ENCODE measurements at places on chromosomes 16 and 17.

DNA sequence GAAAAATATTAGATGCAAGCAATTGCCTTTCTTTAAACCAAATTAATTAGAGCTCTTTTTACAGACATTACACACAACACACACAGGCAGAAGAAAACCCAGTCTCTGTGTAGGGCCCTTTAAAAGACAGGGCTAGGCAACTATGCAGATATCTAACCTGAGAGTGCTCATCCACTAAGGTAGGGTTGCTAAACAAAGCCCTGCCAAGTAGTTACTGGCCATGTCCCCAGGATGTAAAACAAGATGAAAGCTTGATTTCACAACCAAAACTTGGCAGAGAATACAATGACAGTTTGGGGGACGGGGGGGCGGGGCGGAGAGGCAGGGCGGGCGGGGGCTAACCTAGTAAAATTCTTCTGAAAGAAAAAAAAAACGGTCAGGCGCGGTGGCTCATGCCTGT lies 669.0 kb upstream of the CA10 start:
- DNase-seq, result no peak

DNA sequence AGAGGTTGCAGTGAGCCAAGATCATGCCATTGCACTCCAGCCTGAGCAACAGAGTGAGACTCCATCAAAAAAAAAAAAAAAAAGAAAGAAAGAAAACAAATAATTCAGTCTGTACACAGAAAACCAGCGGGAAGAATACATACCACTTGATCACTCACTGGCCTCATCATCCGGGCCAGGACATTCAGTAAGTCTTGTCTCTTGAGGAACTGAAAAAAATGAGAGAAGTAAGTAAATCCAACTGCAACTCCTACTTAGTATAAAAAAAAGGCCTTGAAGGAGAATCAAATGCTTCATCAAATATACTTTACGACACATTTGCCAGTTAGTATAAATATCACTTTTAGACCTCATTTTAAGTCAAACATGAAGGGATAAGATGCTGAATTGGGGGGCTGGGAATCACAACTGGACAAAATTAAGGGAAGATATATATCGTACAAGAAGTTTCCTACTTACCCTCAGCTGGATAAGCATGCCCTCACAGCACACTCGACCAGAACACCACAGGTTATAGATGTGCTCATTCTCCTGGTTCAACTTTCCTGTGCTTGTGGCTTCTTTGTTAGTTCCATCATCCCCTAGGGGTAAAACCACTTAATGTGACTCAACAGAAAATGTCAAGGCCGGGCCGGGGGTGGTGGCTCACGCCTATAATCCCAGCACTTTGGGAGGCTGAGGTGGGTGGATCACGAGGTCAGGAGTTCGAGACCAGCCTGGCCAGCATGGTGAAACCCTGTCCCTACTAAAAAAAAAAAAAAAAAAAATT lies 12.4 kb downstream of the CCDC47 start:
- DNase-seq, result no peak

DNA sequence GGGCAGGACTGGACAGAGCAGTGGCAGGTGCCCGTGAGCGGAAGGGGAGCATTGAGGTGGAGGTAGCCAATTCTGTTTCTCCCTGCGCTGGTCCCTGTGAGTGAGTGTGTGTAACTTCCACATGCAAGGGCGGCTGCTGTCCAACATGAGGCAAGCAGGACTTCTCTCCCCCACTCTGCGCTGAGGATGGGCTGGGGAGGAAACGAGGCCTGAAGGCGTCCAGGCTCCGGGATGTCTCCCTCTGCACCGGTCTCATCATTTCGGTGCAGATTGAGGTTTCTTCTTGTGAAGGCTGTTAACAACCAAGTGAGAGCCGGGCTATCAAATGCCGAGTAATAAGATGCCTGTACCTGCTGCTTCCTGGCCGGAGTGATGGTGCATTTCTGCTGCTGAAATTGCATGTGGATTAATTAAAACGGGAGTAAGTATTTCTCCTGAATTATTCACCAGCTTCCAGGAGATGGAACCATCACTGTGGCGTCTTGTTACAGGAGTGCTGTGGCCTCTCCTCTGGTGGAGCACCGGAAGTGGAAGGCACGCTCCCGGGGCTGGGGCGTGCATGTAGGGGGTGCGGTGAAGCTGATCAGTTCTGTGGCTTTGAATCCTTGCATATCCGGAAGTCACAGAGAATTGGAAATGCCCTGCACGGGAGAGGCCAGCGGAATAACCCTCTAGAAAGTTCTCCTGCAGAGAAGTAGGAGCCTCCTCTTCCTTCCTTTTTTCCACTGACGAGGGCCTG lies 41.7 kb upstream of the MGAT5B start:
- no peak for DNase-seq

- no peak for DNase-seq
These were observed 15.2 kb downstream of the IL34 start for GRCh38 chr16:70661534-70661917.

GRCh38 chr17:146546-146945 lies 9.2 kb downstream of the SCGB1C2 start:
- no peak for DNase-seq

- no peak for DNase-seq
These were observed 5.8 kb downstream of the TOM1L2 start for GRCh38 chr17:17966399-17966798.

- DNase-seq, result no peak
These were observed 7.6 kb downstream of the LIMD2 start for GRCh38 chr17:63692195-63692816.

DNA sequence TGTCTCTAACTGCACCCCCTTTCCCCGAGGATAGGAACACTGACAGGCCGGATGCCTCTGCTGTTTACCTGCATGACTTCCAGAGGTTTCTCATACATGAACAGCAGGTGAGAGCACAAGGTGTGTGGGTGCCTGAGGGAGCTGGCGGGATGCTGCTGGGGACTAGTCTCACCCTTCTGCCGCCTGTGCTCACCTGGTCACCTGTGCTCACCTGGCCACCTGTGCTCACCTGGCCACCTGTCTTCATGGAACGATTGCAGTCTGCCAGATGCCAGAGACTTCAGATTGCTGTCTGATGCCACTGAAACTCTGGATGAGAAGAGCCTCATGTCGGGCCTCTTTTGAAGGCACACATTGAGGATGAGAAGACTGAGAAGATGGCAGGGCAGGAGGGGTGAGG lies 104.1 kb downstream of the PLCG2 start:
- DNase-seq, result no peak

DNA sequence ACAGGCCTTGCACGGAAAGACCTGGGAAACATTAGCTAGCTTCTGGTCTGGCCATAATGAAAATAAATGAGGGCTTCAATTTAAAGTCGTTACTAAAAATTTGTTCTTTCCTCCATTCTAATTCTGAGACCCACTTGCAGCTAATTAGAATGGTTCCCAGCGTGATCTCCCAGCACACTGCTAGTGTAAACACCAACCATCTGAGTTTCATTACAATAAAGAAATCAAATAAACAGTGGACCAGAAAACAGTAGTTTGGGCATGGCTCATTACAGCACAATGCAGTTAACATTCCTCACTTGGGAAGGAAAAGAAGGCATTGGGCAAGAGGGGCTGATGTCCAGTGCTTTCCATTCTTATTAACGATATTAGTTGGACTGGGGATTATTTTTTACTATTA lies 410.9 kb upstream of the SOX9 start:
- no peak for DNase-seq

DNA sequence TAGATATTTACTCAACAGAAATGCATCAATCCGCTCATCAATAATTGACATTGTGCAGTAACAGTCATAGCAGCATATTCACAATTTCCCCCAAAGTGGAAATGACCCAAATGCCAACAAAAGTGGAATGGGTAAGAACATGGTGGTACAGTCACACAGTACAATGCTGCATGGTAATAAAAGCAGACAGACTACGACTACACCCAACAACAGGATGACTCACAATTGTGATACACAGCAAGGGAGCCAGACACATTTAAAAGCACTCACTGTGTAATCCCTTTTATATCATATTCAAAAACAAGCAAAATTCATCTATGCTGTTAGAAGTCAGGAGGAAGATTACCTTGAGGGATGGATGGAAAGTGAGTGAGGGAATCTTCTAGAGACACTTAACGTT lies 76.5 kb upstream of the NUDT7 start:
- no peak for DNase-seq

- DNase-seq, result peak; percentile 22
These were observed 187.4 kb downstream of the C16orf95 start for GRCh38 chr16:87129771-87130170.

GRCh38 chr17:34146440-34147043 lies 108.5 kb upstream of the CCL2 start:
- DNase-seq, result no peak

GRCh38 chr17:7249830-7250229 lies 1.7 kb downstream of the CTDNEP1 start:
- no peak for DNase-seq

DNA sequence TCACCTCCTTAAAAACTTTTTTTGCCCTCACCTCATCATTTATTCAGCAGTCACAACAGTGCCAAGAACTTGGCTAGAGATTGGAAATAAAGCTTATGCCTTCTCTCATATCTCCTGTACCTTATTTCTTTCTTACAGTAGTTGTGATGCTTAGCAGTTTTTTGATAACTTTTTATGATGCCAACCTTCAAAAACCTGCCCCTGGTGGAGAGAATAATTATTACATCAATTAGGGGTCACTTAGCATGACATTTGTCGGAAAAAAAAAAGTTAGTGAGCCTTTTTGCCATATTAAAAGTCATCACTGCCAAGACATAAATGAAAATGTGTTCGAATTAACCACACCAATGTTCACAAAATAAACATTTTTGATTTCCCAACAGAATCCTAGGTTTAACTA lies 296.6 kb downstream of the WWOX start:
- DNase-seq, result no peak

GRCh38 chr17:1153795-1154546 lies 25.8 kb downstream of the ABR start:
- DNase-seq, result no peak

DNA sequence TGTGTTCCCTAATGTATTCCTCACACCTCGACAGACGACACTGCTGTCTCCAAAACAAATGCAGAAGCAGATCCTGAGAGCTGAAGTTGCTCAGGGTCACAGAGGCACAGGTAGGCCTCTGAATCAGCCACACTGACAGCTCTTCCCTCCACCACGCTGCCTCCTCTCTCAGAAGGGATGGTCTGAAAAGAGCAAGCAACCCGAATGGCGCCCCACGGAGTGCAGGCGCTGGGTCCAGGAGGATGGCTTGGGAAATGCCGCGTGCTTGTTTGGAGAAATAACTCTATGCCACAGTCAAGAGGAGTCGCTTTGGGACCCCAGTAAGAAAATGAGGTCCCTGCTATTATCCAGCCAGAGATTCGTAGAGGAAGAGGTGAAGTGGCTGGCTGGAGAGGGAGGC lies 15.9 kb downstream of the CYB561 start:
- DNase-seq, result no peak

GRCh38 chr16:73383988-73384365 lies 336.0 kb upstream of the ZFHX3 start:
- DNase-seq, result no peak

GRCh38 chr17:38897176-38897575 lies 27.3 kb downstream of the LASP1 start:
- DNase-seq, result no peak

DNA sequence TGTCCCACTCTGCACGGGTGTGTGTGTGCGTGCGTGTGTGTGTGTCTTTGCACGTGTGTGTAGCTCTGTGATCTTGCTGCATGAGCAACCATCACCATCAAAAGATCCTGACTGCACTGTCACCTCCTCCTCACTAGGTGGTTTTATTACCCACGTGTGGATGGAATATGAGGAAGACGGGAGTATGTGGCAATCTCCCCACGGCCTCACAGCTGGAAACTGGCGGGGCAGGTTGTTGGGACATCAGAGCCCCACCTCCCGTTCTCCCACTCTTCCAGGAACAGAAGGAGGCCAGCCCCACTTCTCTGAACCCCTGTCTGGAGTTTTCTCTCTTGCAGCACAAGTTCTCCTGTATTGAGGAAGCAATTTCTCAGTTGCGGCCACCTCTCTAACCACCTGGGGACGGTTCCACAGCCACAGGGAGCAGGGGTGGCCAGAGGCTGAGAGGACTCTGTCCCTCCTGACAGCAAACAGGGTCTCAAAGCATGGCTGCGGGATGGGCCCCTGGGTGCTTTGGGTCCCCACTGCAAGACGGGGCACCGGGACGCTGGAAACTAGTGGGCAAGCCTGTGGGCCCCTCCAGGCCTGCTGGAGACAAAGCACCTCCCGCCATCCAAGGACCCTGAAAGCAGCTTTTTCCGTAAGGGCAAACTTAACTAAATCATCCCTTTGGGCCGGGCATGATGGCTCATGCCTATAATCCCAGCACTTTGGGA lies 27.9 kb upstream of the ATP2C2 start:
- no peak for DNase-seq

DNA sequence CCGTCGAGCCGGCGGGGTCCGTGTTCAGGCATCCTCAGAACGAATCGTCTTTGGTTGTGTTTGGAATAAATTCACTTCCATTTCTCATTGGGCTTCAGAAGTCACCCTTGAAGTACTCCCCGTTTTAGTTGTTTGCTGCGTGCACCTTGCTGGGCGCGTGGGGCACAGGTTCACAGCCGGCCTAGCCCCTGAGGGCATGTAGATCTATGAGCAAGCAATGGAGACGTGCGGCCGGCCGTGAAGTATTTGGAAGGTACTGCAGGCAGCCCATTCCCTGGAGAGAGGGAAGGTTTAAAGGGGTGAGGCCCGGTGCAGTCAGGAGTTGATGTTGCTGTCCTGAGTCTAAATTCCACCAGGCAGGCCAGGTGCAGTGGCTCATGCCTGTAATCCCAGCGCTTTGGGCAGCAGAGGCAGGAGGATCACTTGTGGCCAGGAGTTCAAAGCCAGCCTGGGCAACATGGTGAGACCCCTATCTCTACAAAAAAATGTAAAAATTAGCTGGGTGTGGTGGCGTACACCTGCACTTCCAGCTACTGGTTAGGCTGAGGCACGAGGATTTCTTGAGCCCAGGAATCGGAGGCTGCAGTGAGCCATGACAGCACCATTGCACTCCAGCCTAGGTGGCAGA lies 714 bp downstream of the ACSF3 start:
- DNase-seq, result no peak

DNA sequence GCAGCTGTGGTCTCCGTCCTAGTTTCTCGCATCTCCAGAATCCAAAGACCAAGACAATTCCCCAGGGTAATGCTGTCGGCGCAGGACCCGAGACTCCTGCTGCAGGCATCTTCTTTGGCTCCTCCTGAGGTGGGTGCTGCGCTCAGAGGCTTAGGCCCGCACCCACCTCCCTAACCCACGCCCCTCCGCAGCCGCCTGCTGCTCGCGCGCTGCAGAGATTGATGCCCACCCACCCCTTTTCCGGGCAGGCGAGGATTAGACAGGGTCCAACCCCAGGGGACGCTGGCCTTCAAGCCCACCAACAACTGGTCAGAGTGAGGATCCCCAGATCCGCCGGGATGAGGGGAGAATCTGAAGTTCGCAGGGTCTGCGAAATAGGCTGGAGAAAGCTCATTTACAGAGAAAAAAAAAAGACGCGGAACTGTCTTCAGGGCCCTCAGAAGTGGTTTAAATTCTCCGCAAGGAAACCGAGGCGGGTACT lies 27.9 kb downstream of the SLFN11 start:
- DNase-seq, result no peak

DNA sequence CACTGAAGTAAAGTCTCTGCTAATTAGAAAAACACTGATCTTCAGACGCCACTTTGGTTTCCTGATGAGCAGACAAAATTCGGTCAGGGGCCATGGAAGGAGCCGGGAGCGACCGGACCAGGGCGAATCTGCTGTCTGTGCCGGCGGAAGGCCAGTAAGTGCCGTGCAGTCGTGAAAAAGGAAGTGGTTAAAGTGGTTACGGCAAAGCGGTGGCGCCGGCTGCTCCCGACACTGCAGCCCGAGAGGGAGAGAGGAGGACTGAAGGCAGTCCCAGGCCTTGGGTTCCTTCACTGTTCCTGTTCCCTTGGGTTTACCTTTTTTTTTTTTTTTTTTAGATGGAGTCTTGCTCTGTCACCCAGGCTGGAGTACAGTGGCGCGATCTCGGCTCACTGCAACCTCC lies 17.3 kb upstream of the HEXD start:
- no peak for DNase-seq

All from HFF-Myc (cell line).